Activated T-helper 9 cell treated with anti-CD3 and anti-CD28 coated beads, Interleukin-2, amount 50 U/mL, for 16 hours (primary cell): ENCODE measurements at places on chromosomes 12 and 14.

- DNase-seq: no peak
Observed at GRCh38 chr12:41802803-41803202, 341.9 kb downstream of the GXYLT1 start.

- no peak for DNase-seq
Observed at GRCh38 chr14:72629534-72629933, 264.4 kb downstream of the DPF3 start.

GRCh38 chr14:67762051-67762450 is 54.3 kb downstream of the ZFYVE26 start:
- DNase-seq: no peak

DNA sequence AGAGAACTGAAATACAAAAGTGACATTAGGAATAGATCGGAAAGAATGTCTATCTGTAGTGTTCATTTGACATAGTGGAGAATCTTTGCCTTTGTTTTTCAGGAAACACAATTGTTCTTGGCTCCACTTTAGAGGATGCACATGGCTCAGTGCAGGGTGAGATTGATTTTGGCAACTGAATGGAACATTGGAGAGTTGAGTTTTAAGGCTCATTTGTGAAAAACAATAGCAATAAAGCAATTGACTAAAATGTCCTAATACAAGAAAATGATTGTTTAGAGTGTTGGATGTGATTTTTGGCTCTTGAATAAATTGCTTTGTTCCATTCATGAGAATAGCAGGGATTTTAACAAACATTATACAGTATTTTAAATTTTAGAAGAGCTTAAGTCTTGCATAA is 116.4 kb downstream of the SLC38A1 start:
- DNase-seq: no peak

DNA sequence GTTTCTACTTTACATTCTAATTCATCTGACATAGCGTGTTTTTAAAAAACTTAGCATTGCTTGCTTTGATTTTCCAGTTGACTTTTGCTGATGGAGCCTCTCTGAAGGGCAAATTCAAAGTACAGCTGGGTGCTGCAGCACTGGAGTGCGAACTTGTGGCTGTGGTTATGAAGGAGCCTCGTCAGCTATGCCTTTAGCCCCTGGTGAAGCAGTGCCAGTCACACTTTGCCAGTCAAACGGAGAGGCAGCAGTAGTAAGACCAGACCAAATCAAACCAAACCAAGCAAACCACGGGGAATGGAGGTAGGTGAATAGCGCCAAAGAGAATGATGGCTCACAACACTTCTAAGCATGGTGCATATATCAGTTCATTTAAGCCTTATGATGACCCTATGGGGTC is 15.1 kb upstream of the SLC38A2 start:
- DNase-seq: no peak

- DNase-seq: no peak
Observed at GRCh38 chr14:25406818-25407217, 356.9 kb upstream of the STXBP6 start.

DNA sequence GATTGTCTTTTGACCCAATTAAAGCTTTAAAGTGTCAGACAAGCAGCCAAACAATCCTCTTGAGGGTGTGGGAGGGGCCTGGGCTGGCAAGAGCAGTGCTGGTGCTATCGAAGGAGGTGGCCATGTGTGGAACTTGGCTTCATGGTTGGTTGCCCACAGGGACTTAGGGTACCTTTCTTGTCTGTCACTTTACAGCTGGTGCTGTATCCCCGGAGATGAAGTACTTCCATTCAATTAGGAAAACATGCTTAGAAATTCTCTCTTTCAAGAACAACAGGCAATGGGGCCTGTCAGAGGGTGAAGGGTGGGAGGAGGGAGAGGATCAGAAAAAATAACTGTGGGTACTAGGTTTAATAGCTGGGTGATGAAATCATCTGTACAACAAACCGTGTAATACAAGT is 86.5 kb downstream of the DAAM1 start:
- DNase-seq: no peak

DNA sequence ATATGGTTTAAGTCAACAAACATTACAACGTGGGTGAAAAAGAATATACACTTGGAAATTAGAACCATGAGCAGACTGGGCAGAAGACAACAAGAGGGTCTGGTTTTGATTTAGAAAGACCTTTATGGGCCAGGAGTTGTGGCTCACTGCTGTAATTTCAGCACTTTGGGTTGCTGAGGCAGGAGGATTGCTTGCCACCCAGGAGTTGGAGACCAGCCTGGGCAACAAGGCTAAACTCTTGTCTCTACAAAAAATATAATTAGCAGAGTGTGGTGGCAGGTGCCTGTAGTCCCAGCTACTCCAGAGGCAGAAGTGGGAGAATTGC is 2.7 kb upstream of the NFKBIA start:
- DNase-seq: no peak
